NCI-H2107 (cell line): ENCODE measurements at places on chromosomes 16 and 17.

DNA sequence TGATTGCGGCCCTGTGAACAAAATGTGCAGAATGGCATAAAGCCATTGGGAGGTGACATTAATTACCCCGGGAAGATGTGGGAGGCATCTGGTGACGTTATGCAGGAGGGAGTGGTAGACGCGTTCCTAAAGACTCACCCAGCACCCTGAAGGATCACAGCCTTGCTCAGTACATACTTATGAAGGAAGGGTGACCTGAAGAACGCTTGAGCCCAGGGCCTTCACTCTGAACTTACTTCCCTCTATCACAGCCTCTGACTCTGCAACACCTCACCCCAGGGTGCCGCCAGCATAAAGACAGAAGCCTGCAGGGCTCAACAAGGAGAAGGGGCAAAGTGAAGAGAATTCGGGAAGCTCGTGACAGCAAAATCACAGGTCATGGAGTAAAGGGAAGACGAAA is 9.4 kb downstream of the MFSD6L start:
- no peak for DNase-seq

DNA sequence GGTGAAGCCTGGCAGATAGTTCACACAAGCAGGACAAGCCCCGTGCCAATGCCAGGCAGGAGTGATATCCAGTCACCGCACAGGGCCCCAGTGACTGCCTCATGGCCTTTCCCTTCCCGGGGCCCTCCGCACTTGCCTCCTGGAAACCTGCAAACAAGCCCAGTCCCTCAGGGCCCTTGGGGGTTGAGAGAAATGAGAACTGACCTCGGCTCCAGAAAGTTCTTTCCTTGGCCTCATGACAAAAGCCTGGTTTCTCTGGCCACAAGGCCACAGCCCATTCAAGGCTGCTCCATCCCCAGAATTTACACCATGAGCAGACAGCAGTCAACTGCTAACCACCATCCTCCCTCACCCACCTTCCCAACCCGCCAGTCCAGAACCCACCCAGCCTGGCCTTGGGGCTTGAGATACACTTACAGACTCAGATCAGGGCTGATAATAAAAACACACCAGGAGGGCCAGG is 77.6 kb downstream of the CCDC182 start:
- no peak for DNase-seq

GRCh38 chr17:50129728-50130558 is at the start of gene SAMD14:
SAMD14 (minus strand) TSS chr17:50130160; CDS start chr17:50124959, 5,201 bp downstream.
- DNase-seq, result no peak

GRCh38 chr17:80397686-80398085 is 17.3 kb upstream of the ENDOV start:
- DNase-seq, result no peak

DNA sequence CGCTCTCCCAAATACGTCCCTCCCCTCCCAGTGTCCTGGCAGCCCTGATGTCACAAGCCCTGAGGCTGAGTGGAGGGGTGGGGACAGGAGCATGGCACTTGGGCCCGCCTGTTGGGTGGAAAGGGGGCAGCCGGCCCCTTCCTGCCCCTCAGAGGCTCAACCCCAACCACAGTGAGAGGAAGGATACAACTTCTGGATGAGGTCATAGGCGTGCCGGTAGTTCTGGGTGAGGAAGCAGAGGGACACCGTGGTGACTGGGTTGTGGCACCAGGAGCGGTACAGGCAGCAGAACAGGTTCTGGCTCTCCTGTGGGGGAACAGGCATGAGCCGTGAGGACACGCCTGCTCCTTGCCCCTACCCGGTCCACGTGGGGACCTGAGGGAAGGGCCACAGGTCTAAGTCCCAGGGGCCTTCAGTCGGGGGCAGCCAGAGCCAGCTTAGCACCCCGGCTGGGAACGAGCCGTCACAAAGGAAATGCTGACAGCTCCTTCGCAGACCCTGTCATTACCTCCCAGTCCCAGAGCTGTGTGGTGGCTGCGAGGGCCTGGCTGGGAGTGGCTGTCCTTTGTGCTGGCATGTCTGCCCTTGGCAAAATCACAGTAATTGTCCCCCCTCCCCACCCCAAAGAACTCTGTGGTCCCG is 11.2 kb upstream of the MTSS2 start:
- DNase-seq, result no peak

- no peak for DNase-seq
Measured at GRCh38 chr16:81455006-81455405, 10.4 kb downstream of the CMIP start.

DNA sequence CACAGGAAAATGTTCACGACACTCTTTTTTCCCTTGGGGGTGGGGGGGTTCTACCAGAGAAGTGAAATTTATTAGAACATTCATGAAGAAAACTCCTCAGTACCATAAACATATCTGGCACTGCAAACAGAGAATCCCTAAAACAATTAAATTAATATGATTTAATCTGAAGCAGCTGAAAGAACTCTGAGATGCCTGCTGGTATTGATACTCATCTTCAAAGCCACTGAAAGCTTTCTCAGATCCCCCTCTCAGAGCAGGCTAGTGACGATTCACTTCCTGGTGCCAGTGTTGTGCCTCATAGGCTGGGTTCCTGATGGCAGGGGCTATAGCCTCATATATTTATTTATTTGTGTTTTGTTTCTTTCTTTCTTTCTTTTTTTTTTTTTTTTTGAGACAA is 52.7 kb downstream of the MYH10 start:
- no peak for DNase-seq

- no peak for DNase-seq
Measured at GRCh38 chr17:41176744-41177387, 1.2 kb downstream of the KRTAP4-2 start.

DNA sequence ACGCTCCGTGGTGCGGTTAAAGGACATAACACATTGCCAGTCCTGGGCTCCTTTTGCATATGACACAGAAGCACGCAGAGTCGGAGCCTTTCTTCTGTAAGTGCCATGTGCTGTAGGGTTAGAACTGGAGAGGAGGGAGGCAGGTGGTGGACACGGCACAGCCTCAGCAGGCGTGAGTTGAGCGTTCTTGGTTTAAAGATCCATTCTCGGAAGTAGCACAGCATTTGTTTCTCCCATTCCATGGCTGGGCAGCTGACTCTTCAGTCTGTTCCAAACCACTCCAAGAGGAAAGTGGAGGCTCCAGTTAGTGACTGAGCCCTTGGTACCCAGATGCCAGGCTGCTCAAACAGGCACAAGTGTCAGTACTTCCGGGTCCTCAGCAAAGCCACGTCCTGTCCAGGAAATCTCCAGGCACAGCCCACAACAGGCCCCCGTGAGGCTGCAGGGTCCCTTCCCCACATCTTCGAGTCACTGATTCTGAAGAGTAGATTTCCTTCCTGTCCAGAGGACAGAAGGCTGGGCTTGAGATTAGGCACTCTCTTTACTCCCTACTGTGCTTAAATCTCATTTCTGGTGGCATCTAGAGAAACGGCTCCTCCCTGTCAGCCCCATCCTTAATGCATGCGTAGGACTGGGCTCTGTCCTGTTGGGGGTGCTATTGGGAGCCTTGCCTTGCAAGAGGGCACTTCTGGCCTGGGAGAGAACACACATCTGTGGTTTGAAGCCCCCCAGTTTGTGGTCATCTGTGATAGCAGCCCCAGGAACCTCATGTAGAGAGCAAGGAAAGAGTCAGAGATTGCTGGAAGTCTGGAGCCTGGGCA is 39.6 kb upstream of the NAT9 start:
- DNase-seq, result no peak

DNA sequence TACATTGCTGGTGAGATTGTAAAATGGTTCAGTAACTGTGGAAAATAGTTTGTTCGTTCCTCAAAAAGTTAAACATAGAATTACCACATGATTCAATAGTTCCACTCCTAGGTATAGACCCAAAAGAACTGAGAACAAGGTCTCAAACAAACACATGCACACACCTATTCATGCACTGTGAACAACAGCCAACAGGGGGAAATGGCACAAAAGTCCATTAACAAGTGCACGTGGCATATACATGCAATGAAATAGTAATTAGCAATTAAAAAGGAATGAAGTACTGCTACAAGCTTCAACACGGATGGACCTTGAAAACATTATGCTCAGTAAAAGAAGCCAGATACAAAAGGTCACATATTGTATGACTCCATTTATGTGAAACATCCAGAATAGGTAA is 23.8 kb downstream of the SDK2 start:
- no peak for DNase-seq

DNA sequence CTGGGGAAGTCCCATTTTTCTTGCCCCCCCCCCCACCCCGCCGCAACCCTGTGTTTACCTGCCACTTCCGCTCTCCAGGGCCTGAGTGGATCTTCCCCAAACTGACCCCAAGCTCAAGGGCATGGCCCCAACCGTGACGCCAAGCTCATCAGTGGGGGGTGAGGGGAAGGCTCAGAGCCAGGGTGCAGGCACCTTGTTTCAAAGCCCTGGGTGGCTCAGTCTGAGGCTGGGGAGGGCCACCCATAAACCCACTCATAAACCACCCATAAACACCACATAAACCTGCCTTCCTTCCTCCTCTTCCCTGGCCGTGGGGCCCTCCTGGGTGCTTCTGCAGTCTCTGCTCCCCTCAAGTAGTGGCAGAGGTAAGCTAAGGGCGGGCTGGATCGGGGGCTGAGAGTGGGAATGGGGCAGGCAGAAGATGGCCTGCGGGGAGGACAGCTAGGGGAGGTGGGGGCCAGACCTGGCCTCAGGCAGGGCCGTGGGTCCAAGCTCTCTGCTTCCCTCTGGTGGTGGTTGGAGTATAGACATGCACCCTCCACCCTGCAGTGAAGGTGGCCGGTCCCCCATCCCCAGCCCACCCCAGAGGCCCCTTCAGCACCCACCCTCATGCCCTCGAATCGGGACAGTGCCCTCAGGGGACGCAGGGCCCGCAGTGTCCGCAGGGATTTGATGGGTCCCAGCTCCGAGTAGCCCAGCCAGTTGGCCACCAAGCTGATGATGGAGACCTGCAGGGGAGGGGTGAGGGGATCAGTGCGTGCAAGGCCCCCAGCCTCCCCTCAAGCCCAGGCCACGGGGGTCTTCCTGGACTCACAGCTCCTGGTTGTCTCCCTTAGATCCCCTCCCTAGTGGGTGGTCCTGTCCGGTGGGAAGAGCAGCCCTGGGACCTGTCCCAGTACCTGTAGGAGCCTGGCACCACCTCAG is 14.6 kb upstream of the CD79B start:
- no peak for DNase-seq

GRCh38 chr16:6527646-6528045 is 805.0 kb upstream of the RBFOX1 start:
- no peak for DNase-seq

GRCh38 chr17:9912121-9913099 is 7.3 kb upstream of the RCVRN start:
- no peak for DNase-seq

DNA sequence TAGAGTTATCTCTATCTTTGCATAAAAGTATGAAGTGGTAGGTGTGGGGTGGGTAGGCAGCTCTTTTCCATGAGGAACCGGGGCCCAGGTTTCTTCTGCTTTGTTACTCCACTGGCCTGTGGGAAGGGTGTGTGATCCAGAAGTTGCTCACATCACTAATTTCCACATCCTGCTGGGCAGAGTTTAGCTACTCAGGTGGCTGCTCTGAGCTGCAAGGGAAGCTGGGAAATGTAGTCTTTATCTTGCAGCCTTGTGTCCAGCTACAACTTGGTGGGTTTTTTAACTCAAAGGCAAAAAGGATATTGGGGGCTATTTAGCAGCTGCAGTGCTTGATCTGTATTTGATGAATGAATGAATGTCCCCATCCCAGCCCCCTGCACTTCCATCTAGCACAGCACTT is 335.3 kb downstream of the SNX29 start:
- no peak for DNase-seq

GRCh38 chr16:2027024-2028010 is 615 bp downstream of the NHERF2 start:
- DNase-seq, result no peak

- DNase-seq, result no peak
Measured at GRCh38 chr17:40345994-40346764, 18.4 kb downstream of the GJD3 start.

DNA sequence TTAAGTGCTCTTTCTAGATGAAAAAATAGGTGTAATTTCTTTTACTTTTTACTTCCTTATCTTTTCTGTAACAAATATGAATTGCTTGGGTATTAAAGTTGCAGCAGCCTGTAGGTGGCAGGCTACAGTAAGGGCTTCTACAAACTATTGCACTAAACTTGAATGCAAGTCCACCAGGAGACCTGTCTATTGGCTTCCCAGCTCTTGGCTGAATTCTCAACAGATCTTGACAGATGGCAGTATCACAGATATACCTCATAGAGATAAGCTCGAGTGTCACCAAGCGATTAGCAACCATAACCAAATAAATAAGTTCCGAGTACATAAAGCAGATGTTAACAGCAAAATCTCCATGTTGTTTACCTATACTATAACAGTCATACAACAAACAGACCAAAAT is 5.9 kb downstream of the BBS2 start:
- no peak for DNase-seq

DNA sequence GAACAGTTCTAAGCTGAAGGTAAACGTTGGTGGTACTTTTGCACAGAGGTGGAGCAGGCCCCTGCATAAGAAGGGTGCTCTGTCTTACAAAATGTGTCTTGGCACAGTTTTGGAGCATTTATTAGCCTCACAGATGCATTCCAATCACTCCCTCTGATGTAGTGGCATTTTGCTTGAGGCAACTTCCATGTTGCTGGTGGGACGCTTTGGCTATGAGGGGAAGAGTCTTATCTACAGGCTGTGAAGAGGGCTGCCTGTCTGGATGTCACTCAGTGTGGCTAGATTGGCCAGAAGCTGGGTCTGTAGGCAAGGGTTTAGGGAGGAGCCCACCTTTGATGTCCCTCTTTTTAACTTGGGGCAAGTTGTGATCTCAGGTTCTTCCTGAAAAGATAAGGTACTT is 2.6 kb upstream of the RARA start:
- DNase-seq, result no peak

GRCh38 chr17:15492791-15493692 is 25.6 kb upstream of the CDRT4 start:
- DNase-seq, result no peak

- no peak for DNase-seq
Measured at GRCh38 chr17:7178973-7179316, 225 bp downstream of the ASGR1 start.

- no peak for DNase-seq
Measured at GRCh38 chr16:84453061-84453752, 51.3 kb downstream of the MEAK7 start.

- no peak for DNase-seq
Measured at GRCh38 chr17:27669850-27670249, 38.9 kb downstream of the LGALS9 start.
